ENCODE measurements at places on chromosomes 3 and 15.

DNA sequence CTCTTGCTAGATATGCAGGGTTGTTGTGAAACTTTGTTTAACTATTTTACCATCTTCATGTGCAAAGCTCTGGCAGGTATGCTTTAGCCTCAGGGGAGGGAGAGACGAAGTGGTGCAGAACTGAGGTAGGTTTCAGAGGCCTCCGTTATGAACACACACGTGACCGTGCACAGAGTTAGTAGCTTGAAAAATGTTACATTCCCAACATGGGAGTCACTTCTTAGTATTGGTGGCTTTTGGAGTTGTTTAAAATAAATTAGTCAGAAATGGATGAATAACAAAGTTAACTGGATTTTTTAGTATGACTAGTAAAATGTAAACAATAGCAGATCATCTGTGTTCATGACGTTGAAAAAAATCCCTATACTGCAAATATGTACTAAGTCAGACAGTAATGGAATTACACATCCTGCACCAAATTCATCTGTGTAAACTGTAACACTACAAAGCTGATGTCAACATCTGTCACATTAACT, 279.6 kb downstream of the KLF13 start:
- DNase-seq, result no peak

DNA sequence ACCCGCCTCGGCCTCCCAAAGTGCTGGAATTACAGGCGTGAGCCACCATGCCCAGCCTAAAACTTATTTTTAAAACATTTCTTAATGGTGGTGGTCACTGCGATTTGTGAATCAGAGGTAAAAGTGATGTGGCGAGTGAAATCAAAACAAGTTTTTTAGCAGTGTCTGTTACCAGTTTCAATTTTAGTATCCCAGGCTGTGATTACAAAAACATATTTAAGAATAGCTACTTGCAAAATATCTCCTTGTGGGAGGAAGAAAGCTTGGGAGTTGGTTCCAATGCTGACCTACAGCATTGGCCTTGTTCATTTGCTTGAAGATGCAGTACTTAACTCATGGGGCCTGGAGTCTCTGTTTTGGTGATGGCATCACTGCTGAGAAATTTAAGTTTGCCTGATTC, 4.5 kb downstream of the RAB7A start:
- no peak for DNase-seq

DNA sequence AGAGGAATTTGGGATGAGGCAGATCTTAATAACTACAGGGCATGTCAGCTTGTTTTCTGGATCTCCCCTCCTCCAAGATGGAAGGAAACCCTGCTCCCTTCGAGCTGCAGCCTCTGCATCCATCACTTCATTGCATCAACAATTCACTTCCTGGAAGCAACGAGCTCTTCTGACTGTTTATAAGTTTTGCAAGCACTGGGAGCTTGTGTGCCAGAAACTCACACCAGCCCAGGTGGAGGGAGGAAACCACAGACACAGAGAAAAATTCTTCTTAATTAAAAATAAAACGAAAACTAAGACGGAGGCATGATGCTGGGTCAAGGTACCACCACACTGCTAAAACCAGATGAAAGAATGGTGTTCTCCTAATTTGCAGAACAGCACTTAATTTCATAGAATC, 10.6 kb downstream of the LRIG1 start:
- peak; percentile 90 for DNase-seq

GRCh38 chr3:16441371-16441875, 72.1 kb downstream of the RFTN1 start:
- DNase-seq, result no peak

DNA sequence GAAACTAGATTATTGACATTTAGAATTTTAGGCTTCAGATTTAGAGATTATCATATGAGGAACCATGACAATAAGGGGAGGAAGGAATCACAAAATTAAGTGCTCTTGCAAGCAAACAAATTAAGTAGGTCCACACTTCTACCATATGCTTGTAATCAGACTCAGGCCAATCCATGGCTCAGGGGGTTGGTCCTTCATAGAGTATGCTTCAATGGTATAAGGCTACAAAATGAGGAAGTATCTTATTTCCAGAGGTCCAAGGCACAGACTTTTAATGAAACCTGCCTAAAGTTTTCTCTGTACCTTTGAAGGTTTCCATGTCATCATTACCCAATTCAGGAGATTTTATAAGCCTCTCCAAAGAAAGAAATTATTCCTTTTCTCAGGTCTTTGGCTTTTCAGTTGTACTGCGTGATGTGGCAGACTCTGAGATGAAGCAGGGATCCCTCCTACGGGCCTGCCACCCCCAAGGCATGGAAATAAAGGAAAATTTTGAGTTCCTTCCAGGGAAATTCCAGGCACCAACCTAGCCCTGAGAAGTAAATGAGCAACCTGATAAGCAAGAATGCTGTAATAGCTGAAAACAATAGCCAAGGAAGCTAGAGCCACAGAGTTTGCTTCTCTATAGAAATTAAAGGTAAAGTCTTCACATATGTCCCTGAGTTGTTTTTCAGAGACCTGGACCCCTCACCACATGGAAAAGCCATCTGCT, 36.3 kb downstream of the SERPINI2 start:
- DNase-seq, result no peak

GRCh38 chr3:29339016-29339833, 58.4 kb downstream of the RBMS3 start:
- no peak for DNase-seq

- DNase-seq, result no peak
Measured at GRCh38 chr3:192494174-192494573, 233.2 kb downstream of the FGF12 start.

DNA sequence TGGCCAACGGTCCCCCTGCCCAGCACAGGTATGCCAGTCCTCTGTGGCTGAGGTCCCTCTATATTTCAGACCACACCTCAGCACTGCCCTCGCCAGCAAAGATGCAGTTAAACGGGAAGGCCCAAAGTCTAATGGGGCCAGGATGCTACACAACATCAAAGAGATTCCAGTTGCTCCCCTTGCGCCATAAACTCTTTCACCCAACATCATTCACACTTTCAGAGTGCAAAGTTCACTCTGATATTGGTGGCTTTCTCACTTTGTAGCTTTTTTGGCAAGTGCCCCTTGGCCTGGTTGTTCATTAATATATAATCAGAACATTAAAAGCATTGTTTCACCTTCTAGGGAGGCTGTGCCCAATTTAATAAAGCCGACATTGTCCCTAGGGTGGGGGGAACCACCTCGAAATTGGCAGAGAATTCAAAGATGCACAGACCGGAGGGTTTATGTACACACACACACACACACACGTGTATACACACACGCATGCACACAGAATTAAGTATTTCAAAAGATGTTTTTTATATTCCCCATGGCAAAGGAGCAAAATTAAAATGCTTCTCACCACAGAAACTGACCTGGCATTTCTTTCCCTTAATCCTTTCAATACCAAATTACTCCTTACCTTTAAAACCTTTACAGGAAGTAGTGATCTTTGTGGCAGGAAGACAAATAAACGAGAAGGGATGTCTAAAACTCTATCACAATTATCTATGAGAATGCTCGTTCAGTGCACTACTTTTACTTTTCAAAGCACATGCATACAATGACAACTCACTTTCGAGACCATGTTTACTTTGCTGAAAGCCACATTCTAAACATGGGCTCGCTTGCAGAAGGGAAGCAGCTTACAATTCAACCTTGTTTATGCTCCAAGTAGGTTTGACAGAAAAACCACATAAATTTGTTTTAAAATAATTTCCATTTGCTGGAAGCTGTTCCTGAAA, 19.5 kb downstream of the LRIG1 start:
- DNase-seq, result peak; percentile 82

GRCh38 chr3:151144760-151145159, 58.3 kb downstream of the GPR171 start:
- DNase-seq, result no peak

DNA sequence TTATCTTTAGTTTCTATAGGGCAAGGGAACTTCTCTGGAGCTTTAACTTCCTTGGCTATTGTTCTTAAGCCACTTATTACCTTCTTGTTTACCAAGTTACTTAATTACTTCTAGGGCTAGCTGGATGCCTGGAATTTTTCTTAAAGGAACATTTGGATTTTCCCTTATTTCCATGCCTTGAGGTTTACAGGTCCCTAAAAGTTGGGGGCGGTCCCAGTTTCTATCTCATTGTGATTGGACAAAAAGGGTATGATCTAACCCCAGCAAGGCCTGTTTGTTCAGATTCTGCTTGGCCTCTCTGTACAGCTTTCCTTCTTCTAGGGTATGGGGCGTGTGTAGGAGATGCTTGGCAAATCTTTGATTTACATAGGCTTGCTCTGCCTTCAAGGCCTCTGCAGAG, 17.4 kb downstream of the PDHB start:
- DNase-seq, result no peak

DNA sequence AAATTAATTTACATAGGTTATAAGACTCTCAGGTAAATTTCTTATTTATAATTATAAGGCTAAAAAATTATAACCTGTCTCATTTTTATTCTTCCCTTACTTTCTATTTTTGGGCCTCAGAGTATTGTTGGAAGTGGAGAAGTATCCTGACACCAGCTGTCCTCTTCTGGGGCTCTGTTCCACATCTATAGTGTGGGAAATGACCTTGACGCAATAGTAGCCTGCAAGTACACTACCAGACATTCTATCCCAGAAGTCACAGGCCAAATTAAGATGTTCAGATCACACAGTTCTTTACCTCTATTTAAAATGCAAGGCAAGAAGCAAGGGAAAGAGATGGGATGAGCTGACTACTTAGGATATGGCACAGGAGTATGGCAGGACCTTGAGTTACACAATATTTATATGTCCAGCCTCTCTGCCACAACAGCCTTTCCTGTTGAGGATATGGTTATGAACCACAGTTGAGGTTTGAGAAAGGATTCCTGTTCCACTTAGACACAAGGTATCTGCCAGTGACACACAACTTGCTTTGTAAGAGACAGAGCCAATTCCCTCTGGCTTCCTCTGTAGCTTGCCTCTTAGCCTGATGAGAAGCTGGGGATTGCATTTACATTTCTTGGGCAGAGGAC, 158.0 kb upstream of the IL12A start:
- no peak for DNase-seq

GRCh38 chr3:119579366-119580066, at the start of gene ADPRH:
TSS of gene ADPRH (plus strand) at chr3:119579492. CDS start at chr3:119582170, 2,678 bp downstream.
- DNase-seq, result peak; percentile 12

GRCh38 chr3:7577513-7577912, 716.6 kb downstream of the GRM7 start:
- no peak for DNase-seq

GRCh38 chr15:61651267-61651666, 409.0 kb downstream of the VPS13C start:
- DNase-seq, result no peak

DNA sequence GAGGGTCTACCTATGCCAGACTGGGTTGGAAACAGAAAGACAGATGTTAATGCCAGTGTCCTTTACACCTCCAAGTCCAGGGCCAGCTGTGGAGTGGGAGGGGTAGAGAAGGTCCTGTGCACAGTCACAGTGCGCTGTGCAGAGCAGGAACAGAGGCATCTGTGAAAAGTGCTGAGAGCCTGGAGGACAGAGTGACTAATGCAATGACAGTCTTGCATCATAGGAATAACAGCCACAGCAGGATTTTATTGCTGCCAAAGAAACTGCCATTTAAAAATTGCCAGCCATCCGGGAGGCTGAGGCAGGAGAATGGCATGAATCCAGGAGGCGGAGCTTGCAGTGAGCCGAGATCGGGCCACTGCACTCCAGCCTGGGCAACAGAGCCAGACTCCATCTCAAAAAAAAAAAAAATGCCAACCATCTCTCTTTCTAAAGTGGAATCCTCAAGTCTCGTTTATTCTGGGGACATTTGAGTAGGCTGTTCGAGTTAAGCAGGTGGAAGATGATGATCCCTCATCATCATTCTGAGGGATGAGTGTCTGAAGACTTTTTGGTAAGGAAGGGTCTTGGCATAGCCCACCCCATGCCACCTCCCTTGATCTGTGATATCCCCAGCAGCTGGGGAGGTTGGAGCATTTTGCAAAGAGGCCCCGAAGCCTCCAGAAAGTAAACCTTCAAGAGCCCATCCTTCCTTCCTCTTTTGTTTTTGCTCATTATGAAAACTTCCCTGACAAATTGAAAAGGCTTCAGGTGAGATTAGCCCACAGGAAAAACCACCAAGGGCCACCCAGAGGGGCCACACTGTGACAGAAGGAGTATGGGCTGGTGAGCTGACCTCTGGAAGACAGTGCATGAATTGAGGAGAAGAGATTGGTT, 7.7 kb downstream of the CCR2 start:
- no peak for DNase-seq

Measured in T-helper 2 cell (primary cell).